ENCODE measurements at places on chromosomes 3 and 15.

GRCh38 chr15:74957476-74958035 lies 984 bp upstream of the RPP25 start:
- no peak for DNase-seq

DNA sequence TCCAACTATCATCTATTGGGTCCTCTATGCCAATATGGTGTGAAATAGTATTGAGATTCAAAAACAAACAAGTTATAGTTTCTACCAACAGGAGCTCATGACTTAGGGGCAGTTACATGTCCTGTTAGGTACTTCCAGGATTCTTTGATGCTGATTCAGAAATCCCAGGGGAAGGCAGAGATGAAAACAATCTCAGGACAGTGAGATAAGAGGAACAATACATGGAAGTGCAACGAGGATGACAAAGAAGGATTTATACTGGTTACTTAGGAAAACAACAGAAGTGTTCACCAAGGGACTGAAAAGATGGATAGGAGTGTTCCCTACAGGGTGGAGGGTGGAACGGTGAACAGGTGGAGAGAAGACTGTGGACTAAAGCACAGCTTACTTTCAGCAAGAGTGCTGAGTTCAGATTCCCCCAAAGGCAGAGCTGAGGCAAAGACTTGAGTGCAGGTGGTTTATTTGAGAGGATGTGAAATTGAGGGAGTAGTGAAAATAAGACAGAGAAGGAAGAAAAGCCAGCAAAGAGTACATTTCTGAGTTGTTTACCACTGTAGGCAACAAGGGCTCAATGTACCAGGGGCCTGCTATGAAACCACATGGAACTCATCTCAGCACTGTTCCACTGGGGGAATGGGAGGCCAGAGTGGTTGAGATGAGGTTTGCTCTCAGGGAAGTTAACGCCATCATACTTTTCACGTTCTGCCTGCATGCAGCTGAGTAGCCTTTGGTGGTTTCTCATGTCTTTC lies 68.1 kb downstream of the TRIM69 start:
- no peak for DNase-seq

DNA sequence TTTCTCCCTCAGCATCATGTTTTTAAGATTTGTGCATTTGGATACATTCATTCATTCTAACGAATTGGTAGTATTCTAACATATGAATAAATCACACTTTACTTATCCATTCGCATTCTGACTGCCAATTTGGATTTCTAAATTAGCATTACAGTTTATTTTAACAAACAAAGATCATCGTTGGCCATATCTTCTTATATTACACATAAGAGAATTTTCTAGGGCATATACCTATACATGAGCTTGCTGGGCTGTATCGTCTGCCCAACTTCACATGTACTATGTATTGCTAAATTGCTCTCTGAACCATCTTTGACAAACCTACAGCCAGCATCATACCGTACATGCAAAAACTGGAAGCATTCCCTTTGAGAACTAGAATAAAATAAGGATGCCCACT lies 265.8 kb upstream of the PPP2R3A start:
- DNase-seq, result no peak

DNA sequence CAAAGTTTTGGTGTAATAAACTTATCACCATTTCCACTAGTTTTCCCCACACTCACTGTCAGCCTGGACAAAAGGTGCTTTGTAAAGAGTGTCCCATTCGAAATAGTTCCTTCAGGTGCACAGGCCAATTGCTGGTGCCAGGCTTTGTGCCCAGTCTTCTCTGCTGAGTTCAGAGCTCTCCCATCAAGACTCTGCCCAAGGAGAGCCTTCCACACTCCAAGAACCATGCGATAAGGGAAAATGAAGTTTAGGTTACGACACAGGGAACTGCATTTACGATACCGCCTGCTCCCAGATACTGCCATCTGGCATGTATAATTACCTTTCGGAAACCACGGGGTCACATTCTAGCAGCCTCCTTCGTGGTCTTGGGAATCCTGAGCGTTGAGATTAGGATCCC lies 379.6 kb downstream of the MECOM start:
- no peak for DNase-seq

DNA sequence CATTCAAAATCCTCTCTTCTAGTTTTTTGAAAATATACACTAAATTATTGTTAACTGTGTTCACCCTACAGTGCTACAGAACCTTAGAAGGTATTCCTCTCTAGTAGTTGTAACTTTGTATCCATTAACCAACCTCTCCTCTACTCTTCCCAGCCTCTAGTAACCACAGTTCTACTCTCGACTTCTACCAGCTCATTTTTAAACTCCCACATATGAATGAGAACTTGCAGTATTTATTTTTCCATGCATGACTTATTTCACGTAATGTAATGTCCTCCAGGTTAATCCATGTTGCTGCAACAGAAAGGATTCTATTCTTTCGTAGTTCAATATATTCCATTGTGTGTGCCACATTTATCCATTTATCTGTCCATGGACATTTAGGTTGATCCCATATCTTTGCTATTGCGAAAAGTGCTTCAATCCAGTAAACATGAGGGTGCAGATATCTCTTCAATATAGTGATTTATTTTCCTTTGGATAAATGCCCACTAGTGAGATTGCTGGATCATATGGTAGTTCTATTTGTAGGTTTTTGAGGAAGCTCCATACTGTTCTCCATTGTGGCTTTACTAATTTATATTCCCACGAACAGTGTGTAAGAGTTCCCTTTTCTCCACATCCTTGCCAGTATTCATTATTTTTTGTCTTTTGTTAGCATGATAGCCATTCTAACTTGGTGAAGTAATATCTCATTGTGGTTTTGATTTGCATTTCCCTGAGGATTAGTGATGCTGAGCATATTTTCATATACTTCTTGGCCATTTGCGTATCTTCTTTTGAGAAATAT lies 113.7 kb upstream of the SMAD3 start:
- DNase-seq, result no peak

DNA sequence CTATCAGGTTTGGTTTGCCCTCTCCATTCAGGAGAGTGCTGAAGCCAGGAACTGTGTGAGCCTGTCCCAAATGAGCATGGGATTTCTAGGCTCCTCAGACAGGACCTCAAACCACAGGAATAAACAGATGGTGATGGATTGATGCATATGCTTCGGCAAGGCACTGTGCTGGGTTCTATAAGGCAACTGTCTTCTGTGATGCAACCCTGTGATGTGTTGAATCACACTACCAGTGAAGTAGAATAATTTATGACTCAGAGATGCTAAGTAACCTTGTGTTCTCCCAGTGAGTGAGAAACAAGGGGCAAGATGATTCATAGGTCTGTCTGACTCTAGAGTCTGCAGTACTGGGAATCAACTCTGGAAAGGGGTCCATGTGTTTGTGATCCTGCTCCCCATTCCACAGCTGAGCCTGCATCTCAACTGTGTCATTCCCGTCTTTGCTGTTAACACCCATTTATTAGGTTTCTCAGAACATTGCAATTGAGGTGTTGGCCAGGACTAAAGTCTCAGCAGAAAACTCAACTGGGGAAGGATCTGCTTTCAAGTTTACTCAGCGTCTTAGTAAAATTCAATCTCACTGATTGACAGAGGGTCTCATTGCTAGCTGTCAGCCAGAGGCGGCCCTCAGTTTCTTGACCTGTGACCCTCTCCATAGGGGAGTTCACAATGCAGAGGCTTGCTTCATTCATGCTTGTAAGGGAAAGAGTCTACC lies 510.1 kb upstream of the CFAP20DC start:
- peak; percentile 63 for DNase-seq
